Eye (tissue), 1 donor: ENCODE measurements at places on chromosomes 11 and 22.

DNA sequence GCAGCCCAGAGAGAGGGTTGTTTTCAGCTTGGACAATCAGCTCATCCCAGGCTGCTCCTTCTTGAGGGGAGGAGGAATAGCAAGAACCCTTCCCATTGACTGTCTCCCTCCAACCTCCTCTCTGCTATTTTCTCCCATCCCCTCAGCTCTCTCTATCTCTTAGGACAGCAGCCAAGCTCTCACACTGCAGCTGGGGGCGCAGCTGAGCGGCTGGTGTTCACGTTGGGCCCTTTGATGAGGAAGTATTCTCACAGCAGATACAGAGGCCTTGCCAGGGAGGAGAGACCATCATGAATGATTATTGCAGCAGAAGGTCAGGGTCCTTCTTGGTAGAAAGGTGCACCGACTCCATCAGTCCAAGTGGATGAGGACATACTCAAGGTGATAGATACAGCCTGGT lies 26.5 kb upstream of the CADM1 start:
- DNase-seq: no peak

DNA sequence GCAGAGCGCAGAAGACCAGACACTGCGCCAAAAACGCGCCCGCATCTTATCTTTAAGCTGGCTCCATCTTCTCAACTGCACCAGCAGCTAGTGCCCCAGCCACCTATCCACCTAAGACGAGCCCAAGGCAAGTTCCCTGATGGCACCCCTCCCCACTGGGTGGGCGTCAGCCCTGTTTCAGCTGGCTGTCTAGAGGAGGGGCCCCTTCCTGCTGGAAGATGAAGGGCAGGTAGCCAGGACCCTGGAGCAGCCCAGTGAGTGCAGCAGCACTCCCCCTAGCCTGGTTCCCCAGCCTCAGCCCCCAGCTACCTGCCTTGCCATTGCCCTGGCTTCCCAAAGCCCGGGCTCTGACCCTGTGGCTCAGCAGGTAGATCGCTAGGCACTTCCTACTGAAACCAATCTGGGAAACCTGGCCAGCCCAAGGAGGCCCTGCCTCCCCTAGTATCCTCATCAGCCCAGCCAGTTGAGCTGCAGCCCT lies 28.3 kb downstream of the ARVCF start:
- no peak for DNase-seq

DNA sequence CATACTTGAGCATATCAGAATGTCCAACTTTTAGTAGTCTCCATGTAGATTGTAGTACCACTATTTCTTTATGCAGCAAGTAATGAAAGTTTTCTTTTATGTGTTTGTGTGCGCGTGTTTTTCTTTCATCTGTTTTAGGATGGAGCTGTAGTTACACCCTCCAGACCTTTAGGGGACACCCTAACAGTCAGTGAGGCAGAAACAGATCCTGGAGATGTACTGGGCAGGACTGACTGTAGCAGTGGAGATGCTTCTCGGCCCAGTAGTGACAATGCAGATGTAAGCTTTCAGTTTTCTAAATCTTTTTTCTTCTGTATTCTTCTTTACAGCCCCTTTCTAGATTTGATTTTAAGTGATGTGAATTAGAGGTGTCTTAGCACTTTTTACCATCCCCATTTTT lies 79.9 kb upstream of the GRIK4 start:
- DNase-seq: no peak

- no peak for DNase-seq
These were observed 27.9 kb downstream of the FAM83F start for GRCh38 chr22:40022536-40023240.

DNA sequence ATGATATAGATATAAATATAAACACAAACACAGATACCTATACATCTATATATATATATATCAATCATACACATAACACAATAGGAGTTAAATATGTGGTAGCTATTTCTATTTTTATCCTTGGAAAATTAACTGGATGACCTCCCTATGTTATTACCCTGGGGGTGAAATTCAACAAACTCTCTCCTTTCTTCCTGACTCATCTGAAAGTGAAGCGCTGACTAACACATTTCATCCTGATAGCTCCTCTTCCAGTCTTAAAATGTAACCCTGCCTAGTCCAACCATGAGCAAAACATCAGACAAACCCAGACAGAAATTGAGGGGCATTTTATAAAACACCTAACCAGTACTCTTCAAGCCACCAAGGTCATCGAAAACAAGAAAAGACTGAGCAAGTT lies 220.6 kb upstream of the ISX start:
- DNase-seq: no peak

GRCh38 chr11:91435694-91436395 lies 788.8 kb upstream of the FAT3 start:
- peak; percentile 15 for DNase-seq

DNA sequence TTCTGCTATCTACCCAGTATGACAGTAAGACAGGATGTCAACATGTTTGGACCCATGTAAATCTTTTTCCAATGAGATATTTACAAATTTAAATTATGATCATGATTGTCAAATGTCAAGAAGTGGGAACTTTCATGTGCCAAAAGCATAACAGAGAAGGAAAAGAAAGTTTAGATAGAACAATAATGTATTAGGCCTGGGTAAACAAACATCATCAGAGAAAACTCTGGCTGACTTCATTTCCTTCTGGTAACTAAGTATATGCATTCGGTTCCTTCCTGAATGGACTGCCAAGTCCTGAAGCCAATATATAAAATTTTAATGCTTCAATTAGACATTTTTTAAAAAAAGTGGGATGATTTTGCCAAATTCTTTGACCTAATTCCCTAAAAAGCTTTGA lies 16.5 kb downstream of the RNF141 start:
- DNase-seq: no peak

DNA sequence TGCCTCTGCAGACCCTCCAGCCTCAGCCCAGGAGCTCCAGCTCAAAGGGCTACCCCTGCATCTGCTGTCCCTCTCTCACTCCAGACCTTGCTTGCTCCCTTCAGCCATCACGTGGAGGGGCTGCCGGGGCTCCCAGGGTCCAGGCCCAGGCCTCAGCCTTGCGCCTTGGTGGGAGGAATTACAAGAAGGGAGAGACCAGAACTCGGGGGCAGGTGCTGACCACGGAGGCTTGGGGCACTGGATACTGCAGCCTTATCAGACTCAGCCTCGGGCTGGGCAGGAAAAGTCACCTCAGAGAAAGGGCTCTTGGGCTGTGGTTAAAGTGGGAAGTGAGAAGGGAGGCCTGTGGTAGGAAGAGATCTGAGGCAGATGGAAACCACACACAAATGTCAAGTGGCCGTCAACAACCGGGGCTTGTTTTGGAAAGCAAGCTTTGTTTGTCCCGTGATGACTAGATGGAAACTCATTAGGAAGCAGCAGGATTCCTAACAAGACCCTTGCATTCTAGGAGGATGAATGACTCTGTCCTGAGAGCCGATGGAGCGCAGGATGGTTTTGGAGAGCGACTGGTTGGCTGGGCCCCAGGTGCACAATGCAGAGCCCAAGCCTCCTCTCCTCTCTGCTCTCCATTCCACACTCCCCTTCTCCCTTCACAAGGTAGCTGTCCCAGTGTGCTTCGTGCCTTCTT lies 1321.7 kb downstream of the TBC1D22A start:
- no peak for DNase-seq

GRCh38 chr11:12086271-12087074 lies 23.9 kb upstream of the MICAL2 start:
- DNase-seq: no peak

DNA sequence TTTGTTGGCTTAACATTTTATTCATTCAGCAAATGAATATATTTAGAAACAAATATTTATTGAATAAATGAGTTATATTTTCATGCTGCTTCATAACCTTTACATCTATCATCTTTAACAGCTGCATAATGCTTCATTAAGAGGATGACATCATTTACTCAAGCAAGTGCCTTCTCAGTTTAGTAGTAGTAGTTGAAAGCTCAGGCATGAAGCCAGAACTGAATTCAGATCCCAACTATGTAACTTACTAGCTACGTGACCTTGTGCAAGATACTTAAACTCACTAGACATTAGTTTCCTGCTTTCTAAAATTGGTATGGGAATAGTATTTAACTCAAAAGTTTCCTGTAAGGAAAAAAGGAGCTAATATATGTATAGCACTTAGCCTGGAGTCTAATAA lies 90.3 kb downstream of the TMPRSS5 start:
- no peak for DNase-seq

- DNase-seq: no peak
These were observed 33.4 kb downstream of the PPARA start for GRCh38 chr22:46183733-46184132.

- DNase-seq: no peak
These were observed 64.0 kb downstream of the SCN3B start for GRCh38 chr11:123590296-123590912.

GRCh38 chr11:105670811-105671210 lies 60.9 kb downstream of the GRIA4 start:
- DNase-seq: no peak

DNA sequence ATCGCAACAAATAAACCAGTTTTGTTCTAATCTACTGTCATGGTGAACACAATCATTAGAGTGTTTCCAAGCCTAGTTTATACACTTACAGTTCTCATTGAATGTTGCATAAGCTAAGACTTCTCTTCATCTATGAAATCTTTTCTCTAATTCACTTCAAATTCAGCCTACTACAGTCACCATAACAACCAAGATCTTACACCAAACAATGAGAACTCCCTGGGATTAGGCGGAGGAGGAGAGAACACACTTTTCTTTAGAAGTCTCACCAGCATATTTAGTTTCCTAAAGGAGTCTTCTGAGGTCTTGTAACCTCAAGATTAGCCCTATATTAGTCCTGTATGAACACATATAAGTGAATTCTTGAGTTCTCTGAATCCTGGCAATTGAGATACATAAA lies 1889.7 kb downstream of the LRRC4C start:
- no peak for DNase-seq

GRCh38 chr11:117807482-117808327 lies 10.7 kb upstream of the DSCAML1 start:
- peak; percentile 92 for DNase-seq

DNA sequence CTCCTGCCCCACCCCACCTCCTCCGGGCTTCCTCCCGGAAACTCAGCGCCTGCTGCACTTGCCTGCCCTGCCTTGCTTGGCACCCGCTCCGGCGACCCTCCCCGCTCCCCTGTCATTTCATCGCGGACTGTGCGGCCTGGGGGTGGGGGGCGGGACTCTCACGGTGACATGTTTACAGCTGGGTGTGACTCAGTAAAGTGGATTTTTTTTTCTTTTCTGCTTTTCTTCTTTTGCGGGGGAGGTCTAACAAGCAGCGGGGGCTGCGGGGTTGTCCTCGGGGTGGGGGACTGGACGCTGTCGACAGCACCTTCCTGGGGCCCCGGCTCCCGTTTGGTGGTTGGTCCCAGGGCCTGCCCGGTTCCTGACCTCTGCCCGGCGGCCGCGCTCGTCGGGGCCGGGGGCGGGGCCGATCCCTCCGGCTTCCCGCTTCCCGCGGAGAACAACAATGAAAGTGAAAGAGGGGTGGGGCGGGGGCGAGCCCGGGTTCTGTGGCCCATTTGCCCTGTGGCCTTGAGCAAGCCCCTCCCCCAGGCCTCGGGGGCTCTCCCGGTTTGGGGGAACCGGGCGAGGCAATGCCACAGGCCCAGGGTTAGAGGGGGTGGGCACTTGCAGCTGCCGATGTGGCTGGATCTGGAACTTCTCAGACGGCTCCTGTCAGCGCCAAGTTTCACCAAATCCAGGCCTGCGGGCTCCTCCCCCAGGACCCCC lies 975 bp upstream of the MDK start:
- DNase-seq: peak; percentile 92

DNA sequence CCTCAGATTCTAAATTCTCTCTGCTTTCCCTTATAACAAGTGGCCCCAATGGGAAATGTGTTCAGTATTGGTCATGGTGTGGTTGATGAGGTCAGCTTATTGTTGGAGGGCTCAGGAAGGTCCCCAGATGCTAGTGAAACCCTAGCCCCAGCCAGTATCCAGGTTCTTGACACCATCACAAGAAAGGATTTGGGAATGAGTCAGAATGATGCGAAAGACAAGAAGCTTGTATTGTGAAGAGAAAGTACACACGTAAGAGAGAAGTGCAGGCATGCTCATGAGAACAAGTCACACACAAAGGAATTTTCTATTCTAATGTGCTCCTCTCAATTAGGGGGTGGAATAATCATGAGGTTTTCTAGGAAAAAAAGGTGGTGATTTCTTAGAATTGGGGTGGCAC lies 34.9 kb upstream of the TRPC6 start:
- no peak for DNase-seq

GRCh38 chr11:33664166-33664565 lies 36.5 kb downstream of the C11orf91 start:
- no peak for DNase-seq

DNA sequence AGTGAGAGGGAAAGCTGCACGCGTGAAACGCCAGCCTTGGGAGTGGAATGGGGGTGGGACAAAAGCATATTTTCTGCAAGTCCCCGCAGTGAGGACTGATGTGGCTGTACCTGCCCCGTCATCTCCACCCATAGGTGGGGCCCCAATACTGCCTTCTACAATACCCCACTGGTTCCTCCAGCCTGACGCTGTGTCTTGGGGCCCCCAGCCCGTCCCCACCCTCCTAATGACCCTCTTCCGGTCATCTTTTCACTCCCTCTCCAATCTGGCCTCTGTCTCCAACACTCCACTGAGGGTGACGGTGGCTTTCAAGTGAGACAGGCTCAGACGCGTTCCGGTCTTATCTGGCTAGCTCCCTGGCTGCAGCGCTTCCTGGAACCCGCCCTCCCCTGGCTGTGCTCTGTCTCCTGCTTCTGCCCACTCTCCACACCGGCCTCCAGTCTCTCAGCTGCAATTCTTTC lies 104.2 kb downstream of the MICAL3 start:
- DNase-seq: no peak

DNA sequence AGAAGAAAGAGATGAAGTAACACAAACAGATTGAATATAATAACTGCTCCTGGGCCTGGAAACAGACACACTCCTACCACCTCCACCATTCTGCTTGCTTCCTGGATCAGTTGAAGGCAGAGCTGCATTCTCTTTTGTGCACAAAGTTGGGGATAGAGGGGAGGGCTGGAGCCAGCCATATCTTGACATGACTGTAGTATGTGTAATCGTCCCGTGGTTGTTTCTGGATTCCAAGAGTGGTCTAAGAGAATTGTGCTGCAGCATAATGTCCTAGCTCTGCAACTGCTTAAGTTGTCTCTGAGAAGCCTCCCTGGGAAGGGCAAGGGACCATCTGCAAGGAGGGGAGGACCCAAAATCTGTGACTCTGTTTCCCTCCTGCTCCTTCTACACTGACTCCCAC lies 3.2 kb downstream of the CRY2 start:
- no peak for DNase-seq

DNA sequence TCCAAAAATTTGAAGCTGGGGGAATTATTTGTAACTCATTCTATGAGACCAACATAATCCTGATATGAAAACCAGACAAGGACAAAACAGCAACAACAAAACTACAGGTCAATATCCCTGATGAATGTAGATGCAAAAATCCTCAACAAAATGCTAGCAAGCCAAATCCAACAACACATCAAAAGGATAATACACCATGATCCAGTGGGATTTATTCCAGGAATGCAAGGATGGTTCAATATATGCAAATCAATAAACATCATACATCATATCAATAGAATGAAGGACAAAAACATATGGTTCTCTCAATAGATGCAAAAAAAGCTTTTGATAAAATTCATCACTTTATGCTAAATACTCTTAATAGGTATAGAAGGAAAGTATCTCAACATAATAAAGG lies 19.4 kb upstream of the USP2 start:
- DNase-seq: no peak

GRCh38 chr11:121575250-121575962 lies 122.6 kb upstream of the SORL1-AS1 start:
- DNase-seq: peak; percentile 47
